Progenitor cell of endocrine pancreas (in vitro differentiated cells): ENCODE measurements at places on chromosomes 16 and 17. TPM values are rescaled to one million over a fixed set of nuclear protein-coding genes. Genes with fewer than 3 reads are reported as not detected.

DNA sequence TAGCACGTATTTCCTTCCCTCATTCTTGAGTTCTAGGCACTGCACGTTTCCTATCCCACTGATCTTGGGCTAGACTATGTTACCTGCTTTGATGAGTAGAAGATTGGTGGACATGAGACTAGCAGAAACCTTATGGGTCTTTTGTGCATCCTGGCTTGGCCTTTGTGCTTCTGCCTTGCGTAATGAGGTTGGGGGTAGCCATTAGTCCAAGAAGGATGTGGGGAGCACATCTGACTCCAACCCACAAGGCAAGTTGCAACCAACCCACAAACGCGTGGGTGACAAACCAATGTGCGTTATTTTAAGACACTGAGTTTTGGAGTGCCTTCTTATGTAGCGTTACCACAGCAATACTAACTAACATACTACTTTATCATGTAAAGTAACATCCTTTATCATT lies 180.4 kb upstream of the IRX5 start:
- no peaks in the 10 kb centered on the region for H3K36me3 ChIP-seq
- H3K4me3 ChIP-seq, result no peak overlapping the region
- DNase-seq, result no peak
- H3K4me1 ChIP-seq, result no peaks in the 10 kb centered on the region
- H3K27ac ChIP-seq, result no peak overlapping the region
- peaks cover 21% of the 10 kb centered on the region for H3K27me3 ChIP-seq

DNA sequence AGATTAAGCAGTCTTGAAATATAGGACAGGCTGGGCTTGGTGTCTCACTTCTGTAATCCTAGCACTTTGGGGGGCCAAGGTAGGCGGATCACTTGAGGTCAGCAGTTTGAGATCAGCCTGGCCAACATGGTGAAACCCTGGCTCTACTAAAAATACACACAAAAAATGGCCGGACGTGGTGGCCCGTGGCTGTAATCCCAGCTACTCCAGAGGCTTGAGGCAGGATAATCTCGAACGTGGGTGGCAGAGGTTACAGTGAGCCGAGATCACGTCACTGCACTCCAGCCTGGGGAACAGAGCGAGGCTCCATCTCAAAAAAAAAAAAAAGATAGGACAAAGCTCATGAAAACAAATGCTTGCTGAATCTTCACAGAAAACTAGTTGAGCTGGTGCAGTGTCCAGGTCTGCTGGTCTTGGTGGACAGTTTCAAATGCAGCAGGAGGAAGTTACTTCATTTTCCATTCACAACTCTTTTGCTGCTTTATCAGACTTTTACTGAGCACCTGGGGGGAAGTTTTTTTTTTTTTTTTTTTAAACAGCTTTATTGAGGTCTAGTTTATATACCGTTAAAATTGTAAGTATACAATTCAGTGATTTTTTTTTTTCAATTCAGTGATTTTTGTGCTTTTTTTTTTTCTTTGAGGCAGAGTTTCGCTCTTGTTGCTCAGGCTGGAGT lies 45.2 kb downstream of the SNX29 start:
- no peak overlapping the region for H3K27ac ChIP-seq
- H3K36me3 ChIP-seq, result peaks cover 1% of the 10 kb centered on the region
- no peak overlapping the region for H3K4me3 ChIP-seq
- no peaks in the 10 kb centered on the region for H3K27me3 ChIP-seq
- peaks cover 17% of the 10 kb centered on the region for H3K4me1 ChIP-seq

DNA sequence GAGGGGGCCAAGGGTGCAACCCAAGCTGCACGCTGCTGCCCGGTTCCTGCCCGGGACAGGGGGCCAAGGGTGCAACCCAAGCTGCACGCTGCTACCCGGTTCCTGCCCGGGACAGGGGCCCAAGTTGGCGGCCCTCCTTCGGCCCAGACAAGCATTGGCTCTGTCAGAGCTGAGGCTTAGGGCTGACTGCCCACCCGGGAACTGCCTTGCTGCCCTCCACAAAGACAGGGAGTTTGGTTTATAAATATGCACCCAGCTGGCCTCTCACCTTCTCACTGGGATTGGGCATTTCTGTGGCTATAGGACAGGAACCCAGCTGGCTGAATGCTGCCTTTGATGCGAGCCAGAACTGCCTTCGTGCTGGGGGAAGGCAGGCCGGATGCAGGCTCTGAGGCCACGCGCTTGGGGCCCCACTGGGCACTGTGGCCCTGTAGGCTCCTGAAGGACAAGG lies 105.7 kb downstream of the IRX5 start:
- peaks cover 4% of the 10 kb centered on the region for H3K4me1 ChIP-seq
- no peak overlapping the region for H3K4me3 ChIP-seq
- H3K36me3 ChIP-seq, result no peaks in the 10 kb centered on the region
- peaks cover 30% of the 10 kb centered on the region for H3K27me3 ChIP-seq
- no peak for DNase-seq

The APOBR gene
- total RNA-seq, result 0.20 and 0.22 TPM in 2 replicates

GRCh38 chr17:72297326-72298115 lies 176.7 kb downstream of the SOX9 start:
- H3K4me3 ChIP-seq, result no peak overlapping the region
- H3K27me3 ChIP-seq, result peaks cover 26% of the 10 kb centered on the region
- H3K27ac ChIP-seq, result no peak overlapping the region
- no peaks in the 10 kb centered on the region for H3K36me3 ChIP-seq
- peaks cover 2% of the 10 kb centered on the region for H3K4me1 ChIP-seq
- no peak for DNase-seq

GRCh38 chr17:57275071-57275764 lies 18.9 kb downstream of the MSI2 start:
- DNase-seq, result no peak
- H3K36me3 ChIP-seq, result peaks cover 33% of the 10 kb centered on the region

- peak overlapping the region; percentile 34 for H3K27ac ChIP-seq
- no peaks in the 10 kb centered on the region for H3K4me1 ChIP-seq
- H3K27me3 ChIP-seq, result no peaks in the 10 kb centered on the region
- H3K4me3 ChIP-seq, result no peak overlapping the region
Observed at GRCh38 chr17:75869282-75870141, 8.9 kb downstream of the TRIM47 start.

The KRT32 gene
- not detected in 2 replicates for total RNA-seq

- DNase-seq, result no peak
- no peak overlapping the region for H3K27ac ChIP-seq
- no peak overlapping the region for H3K4me3 ChIP-seq
- peaks cover 3% of the 10 kb centered on the region for H3K4me1 ChIP-seq
Observed at GRCh38 chr16:78333808-78334207, 234.4 kb downstream of the WWOX start.

DNA sequence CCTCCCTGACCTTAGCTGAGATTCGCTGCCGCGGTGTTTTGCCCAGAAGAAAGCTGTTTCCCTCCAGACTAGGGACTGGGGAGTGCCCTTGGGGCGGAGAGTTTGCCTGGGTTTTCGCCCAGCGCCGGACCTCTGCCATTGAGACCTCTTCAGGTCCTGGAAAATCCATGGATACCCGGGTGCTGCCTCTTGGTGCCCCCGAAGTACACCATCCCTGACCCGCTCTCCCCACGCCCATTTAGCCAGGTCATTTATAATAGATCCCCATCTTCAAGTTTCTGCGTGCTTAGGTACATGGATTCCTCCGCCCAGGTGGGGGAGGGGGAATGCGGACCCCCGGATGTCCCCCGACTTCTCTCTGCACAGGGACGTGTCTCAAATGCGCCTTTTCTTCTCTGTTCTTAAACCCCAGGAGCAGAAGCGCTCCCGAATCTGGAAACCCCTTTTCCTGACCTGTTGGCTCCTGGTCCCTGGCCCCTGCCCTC lies 15.0 kb upstream of the CBX8 start:
- DNase-seq, result no peak
- H3K4me3 ChIP-seq, result peak overlapping the region; percentile 62
- H3K36me3 ChIP-seq, result no peaks in the 10 kb centered on the region
- H3K4me1 ChIP-seq, result peaks cover 21% of the 10 kb centered on the region

The TERB1 gene
- total RNA-seq, result 0.29 TPM in 1 of 2 replicates, not detected in the other

The KCNJ18 gene
- not detected in 2 replicates for total RNA-seq

DNA sequence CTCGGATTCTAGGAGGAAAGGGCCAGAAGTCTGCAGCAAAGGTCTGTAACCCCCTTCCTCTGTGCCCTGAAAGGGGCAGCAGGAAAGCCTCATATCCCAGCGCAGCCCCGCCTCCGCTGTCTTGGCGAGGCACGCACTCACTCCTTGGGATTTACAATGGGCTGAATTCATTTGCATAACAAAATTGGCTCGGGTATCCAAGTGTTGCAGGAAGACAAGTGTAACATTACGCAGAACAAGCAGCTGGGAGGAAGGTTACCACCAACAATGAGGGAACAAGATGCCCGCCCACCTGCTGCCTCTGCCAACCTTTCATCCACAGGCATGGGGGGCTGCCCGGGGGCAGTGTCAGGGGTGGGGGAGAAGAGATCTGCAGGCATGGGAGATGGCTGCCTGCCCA lies 130.4 kb downstream of the MRM1 start:
- H3K4me1 ChIP-seq, result peaks cover 15% of the 10 kb centered on the region
- H3K36me3 ChIP-seq, result no peaks in the 10 kb centered on the region
- no peak overlapping the region for H3K27ac ChIP-seq
- peaks cover 48% of the 10 kb centered on the region for H3K27me3 ChIP-seq
- no peak overlapping the region for H3K4me3 ChIP-seq

The TEX19 gene
- total RNA-seq, result 0.24 TPM in 1 of 2 replicates, not detected in the other

The KRT31 gene
- not detected in 2 replicates for total RNA-seq

The FOXK2 gene
- 71.8 and 76.6 TPM in 2 replicates for total RNA-seq

GRCh38 chr16:11100239-11100750 lies 155.7 kb downstream of the SOCS1 start:
- H3K4me3 ChIP-seq, result no peak overlapping the region
- peaks cover 25% of the 10 kb centered on the region for H3K4me1 ChIP-seq
- H3K27ac ChIP-seq, result peak overlapping the region; percentile 67
- H3K36me3 ChIP-seq, result peaks cover 1% of the 10 kb centered on the region
- H3K27me3 ChIP-seq, result no peaks in the 10 kb centered on the region

The PTX4 gene
- total RNA-seq, result not detected in 2 replicates

DNA sequence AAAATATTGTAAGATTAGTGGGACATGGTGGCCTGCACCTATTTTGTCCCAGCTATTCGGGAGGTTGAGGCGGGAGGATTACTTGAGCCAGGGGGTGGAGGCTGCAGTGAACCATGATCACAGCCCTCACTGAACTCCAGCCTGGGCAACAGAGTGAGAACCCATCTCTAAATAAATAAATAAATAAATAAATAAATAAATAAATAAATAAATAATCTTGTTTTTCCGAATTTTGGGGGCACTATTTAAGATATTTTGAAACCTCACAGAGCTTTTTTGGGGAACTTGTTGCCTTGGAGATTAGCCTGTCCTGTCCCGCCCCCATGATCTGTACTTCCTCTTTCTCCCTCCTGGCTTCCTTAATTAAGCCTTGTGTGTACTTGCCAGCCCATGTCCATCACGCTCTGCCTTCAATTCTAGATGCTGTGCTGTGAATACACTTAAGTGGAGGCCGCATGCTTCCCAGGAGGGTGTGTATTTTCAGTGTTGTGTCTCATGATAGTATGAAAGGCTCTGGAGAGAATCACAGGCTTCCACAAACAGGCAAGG lies 4.4 kb downstream of the LGALS9 start:
- DNase-seq, result no peak
- H3K4me1 ChIP-seq, result peaks cover 10% of the 10 kb centered on the region
- no peak overlapping the region for H3K4me3 ChIP-seq
- H3K27ac ChIP-seq, result no peak overlapping the region
- no peaks in the 10 kb centered on the region for H3K27me3 ChIP-seq
- H3K36me3 ChIP-seq, result no peaks in the 10 kb centered on the region

The TMEM100 gene
- 1.1 and 1.2 TPM in 2 replicates for total RNA-seq
